Fibroblast of lung (primary cell): ENCODE measurements at places on chromosomes 4 and X.

GRCh38 chr4:146072376-146072775 lies 103.1 kb upstream of the LSM6 start:
- no peaks in the 10 kb centered on the region for H3K4me1 ChIP-seq
- DNase-seq, result no peak
- H3K27ac ChIP-seq, result no peak overlapping the region
- no peaks in the 10 kb centered on the region for H3K36me3 ChIP-seq
- H3K4me3 ChIP-seq, result no peak overlapping the region
- no peaks in the 10 kb centered on the region for H3K27me3 ChIP-seq

GRCh38 chr4:56764775-56765174 lies 56.7 kb downstream of the SPINK2 start:
- no peak overlapping the region for H3K4me3 ChIP-seq
- no peaks in the 10 kb centered on the region for H3K27me3 ChIP-seq
- H3K36me3 ChIP-seq, result no peaks in the 10 kb centered on the region

DNA sequence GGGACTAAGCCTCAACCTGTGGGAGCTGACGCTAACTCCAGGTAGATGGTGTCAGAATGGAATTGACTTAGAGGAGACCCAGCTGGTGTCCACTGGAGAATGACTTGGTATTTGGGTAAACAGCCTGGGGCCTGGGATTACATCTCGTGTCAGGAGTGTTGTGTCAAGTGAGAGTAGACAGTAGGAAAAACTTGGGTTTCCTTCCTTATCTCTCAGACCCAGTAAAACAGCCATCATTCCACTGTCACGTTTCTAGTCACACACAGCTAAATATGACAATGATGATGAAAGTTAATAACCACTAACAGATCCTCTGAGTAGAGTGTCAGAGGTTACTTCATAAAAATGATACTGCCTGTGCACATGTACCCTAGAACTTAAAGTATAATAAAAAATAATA lies 13.8 kb downstream of the ZNF674 start:
- DNase-seq, result no peak
- no peaks in the 10 kb centered on the region for H3K36me3 ChIP-seq
- H3K4me3 ChIP-seq, result no peak overlapping the region
- H3K4me1 ChIP-seq, result no peaks in the 10 kb centered on the region
- no peak overlapping the region for H3K27ac ChIP-seq
- H3K27me3 ChIP-seq, result no peaks in the 10 kb centered on the region

DNA sequence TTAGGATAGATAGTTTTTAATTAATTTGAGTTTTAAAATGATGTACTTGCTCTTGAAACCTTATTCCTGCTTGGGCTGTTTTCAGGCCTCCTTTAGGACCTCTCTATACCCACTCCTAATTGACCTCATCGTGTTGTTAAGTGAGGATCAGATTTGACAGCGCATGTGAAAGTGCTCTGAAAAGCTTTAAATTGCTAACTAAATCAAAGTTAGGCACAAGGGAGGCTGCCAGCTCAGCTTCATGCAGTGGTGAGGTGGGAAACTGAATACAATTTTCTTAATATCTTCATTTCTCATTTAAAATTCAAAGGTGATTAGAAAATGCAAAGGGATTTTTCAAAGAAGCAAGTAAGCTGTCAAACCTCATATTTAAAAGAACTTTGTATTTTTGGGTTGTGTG lies 20.0 kb downstream of the FHDC1 start:
- DNase-seq, result no peak
- H3K4me3 ChIP-seq, result no peak overlapping the region
- no peaks in the 10 kb centered on the region for H3K36me3 ChIP-seq
- H3K4me1 ChIP-seq, result peaks cover 16% of the 10 kb centered on the region
- no peaks in the 10 kb centered on the region for H3K27me3 ChIP-seq
- no peak overlapping the region for H3K27ac ChIP-seq

GRCh38 chrX:150202641-150203247 lies 160.4 kb upstream of the MAMLD1 start:
- no peaks in the 10 kb centered on the region for H3K27me3 ChIP-seq
- H3K36me3 ChIP-seq, result no peaks in the 10 kb centered on the region
- no peak overlapping the region for H3K27ac ChIP-seq
- peaks cover 7% of the 10 kb centered on the region for H3K4me1 ChIP-seq

DNA sequence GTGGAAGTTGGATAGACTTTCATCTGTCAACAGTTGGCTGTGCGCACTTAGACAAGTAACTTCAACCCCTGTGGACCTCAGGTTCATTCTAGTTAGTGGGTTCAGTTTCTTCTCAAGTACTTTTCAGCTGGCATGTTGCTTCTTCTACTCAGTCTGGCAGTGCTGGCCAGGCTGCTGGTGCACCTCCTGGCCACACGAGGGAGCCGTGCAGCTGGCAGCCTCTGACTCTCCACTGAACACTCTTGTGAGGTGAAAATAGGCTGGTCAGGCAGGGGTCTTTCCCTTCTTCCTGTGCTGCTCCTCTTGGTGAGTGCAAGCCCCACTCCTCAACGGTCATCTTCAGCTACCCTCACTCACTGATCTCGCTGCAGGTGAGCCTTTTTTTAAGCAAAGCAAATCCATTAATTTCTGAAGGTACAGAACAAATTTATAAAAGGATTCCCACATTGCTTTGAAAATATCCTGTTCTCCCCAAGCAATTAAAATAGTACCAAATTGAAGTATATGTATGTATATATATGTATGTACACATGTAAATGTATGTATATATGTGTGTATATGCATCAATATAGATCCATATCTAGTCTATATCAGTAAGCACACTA lies 30.6 kb downstream of the LONRF3 start:
- H3K4me1 ChIP-seq, result no peaks in the 10 kb centered on the region
- DNase-seq, result peak; percentile 35
- no peak overlapping the region for H3K27ac ChIP-seq
- H3K4me3 ChIP-seq, result no peak overlapping the region
- H3K27me3 ChIP-seq, result no peaks in the 10 kb centered on the region

GRCh38 chr4:30847958-30848357 lies 127.8 kb downstream of the PCDH7 start:
- H3K27me3 ChIP-seq, result no peaks in the 10 kb centered on the region
- H3K27ac ChIP-seq, result no peak overlapping the region
- H3K4me1 ChIP-seq, result no peaks in the 10 kb centered on the region
- no peaks in the 10 kb centered on the region for H3K36me3 ChIP-seq

- no peak overlapping the region for H3K27ac ChIP-seq
- no peaks in the 10 kb centered on the region for H3K36me3 ChIP-seq
- DNase-seq, result peak; percentile 46
- no peaks in the 10 kb centered on the region for H3K4me1 ChIP-seq
These were observed 70.6 kb downstream of the TRAPPC11 start for GRCh38 chr4:183729430-183730328.

DNA sequence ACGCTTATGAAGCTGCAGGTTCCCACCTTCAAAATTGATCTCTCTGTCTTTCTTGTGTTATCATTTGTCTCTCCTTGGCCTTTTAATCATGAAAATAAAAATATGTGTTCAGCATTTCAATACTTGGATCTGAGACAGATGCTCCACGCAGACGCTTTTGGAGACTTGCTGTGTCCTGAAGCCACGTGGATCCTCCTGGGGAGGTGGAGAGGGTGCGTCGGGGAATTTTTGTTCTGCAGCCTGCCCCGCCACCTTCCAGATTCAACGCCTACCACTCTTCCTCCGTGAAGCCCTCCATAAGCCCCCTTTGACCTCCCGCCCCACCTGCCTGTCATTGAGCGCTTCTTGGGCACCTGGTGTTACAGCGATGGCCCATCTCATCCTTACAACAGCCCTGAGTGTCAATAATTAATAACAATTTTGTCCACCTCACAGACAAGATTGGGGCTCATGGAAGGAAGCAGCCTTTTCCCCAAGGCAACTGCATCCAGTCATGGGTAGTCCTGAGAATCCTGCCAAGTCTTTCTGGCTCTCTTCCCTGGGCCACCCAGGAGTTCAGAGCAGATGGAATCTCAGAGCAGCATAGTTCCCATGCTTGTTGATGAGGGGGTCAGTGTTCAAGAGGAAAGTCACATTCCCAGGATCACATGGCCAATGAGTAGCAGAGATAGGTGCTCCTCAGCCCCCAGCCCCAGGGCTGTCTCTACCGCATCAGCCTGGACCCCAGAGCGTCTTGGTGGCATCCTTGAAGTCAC lies 172.6 kb upstream of the PSAPL1 start:
- no peak for DNase-seq
- H3K4me1 ChIP-seq, result no peaks in the 10 kb centered on the region
- no peaks in the 10 kb centered on the region for H3K36me3 ChIP-seq
- H3K27ac ChIP-seq, result no peak overlapping the region
- H3K27me3 ChIP-seq, result no peaks in the 10 kb centered on the region

- no peaks in the 10 kb centered on the region for H3K27me3 ChIP-seq
- H3K4me1 ChIP-seq, result no peaks in the 10 kb centered on the region
- DNase-seq, result no peak
- no peak overlapping the region for H3K27ac ChIP-seq
These were observed 23.6 kb downstream of the MGST2 start for GRCh38 chr4:139689093-139689722.

GRCh38 chr4:162010362-162010761 lies 153.4 kb downstream of the FSTL5 start:
- no peak overlapping the region for H3K27ac ChIP-seq
- no peak for DNase-seq
- no peak overlapping the region for H3K4me3 ChIP-seq
- no peaks in the 10 kb centered on the region for H3K27me3 ChIP-seq

GRCh38 chrX:139475432-139475831 lies 55.1 kb upstream of the F9 start:
- H3K27me3 ChIP-seq, result no peaks in the 10 kb centered on the region
- DNase-seq, result no peak
- no peak overlapping the region for H3K4me3 ChIP-seq
- no peak overlapping the region for H3K27ac ChIP-seq
- H3K36me3 ChIP-seq, result no peaks in the 10 kb centered on the region

DNA sequence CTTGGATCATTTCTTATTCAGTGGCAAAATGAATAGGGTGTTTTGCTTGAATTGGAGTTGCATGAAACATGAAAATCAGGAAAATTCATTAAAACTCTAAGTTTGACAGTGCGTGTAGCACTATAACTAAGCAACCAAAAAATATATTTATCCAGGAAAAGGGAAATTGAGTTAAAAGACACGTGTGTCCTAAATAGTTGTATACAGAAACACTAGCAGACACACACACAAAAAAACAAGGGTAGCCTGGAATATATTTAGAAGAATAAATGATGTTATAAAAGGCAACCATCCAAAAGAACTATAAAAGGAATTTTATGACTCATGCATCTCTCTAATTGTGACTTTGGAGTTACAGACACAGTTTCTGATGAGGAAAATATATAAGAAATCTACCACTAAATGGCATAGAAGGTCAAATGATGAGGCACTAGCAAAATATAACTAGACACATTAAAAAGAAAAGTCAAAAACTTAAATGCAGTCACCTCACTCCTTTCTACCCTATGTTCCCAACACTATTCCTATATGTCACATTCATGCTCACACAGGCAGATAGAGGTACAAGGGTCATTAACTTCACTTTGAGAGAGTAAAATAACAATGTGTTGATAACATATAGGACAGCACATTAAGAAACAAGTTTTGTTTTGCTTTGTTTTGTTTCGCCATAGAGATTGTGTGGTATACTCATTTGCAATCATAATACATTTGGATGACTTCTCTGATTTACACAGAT lies 793.6 kb upstream of the INTU start:
- peak; percentile 60 for DNase-seq
- no peaks in the 10 kb centered on the region for H3K27me3 ChIP-seq
- H3K27ac ChIP-seq, result peak overlapping the region; percentile 10
- H3K4me1 ChIP-seq, result peaks cover 8% of the 10 kb centered on the region
- no peak overlapping the region for H3K4me3 ChIP-seq

GRCh38 chr4:4248885-4249203 lies 821 bp upstream of the TMEM128 start:
- H3K27me3 ChIP-seq, result no peaks in the 10 kb centered on the region
- peak overlapping the region; percentile 79 for H3K4me3 ChIP-seq
- H3K36me3 ChIP-seq, result peaks cover 4% of the 10 kb centered on the region
- H3K27ac ChIP-seq, result peak overlapping the region; percentile 92

GRCh38 chr4:122899682-122900081 lies 22.7 kb downstream of the NUDT6 start:
- DNase-seq, result no peak
- peaks cover 3% of the 10 kb centered on the region for H3K4me1 ChIP-seq
- H3K4me3 ChIP-seq, result no peak overlapping the region
- no peak overlapping the region for H3K27ac ChIP-seq

GRCh38 chr4:1172228-1172851 lies at the start of gene SPON2:
TSS of gene SPON2 (minus strand) at chr4:1172583.
- H3K27me3 ChIP-seq, result no peaks in the 10 kb centered on the region
- H3K4me1 ChIP-seq, result peaks cover 18% of the 10 kb centered on the region
- peak within 1 kb of the TSS; percentile 60 for H3K27ac ChIP-seq
- H3K36me3 ChIP-seq, result peaks cover 29% of the 10 kb centered on the region
- H3K4me3 ChIP-seq, result peak within 1 kb of the TSS; percentile 66

DNA sequence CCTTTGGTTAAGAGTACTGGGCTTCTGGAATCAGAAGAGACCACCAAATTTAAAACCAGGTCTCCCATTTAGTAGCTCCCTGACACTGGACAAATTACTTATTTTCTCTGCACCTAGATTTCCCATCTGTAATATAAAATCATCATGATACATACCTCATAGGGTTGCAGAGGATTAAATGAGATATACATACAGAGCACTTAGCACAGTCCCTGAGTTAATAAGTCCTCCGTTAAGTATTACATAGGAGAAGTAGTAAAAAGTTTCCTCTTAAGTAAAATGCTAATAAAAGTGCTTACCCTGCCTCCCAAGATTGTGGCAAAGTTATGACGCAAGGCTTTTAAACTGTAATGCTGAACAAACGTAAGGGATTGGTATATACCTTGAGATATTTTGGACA lies 539 bp upstream of the CHIC1 start:
- peak; percentile 8 for DNase-seq
- H3K4me3 ChIP-seq, result peak overlapping the region; percentile 59
- no peaks in the 10 kb centered on the region for H3K4me1 ChIP-seq
- H3K27me3 ChIP-seq, result no peaks in the 10 kb centered on the region
